ENCODE measurements at places on chromosomes 1 and 21. TPM values are rescaled to one million over a fixed set of nuclear protein-coding genes. Genes with fewer than 3 reads are reported as not detected.

KCNT2 gene
- 0.12 TPM for total RNA-seq

UBL4B gene
- not detected for total RNA-seq

RNU1-1 gene
- not detected for total RNA-seq

MYCBP gene
- 27.5 TPM for total RNA-seq

SLC2A5 gene
- not detected for total RNA-seq

AMY1A gene
- not detected for total RNA-seq

GMEB1 gene
- total RNA-seq: 6.7 TPM

SLC16A4 gene
- 54.2 TPM for total RNA-seq

CD1D gene
- total RNA-seq: 0.06 TPM

SAMD11 gene
- total RNA-seq: 69.4 TPM

PRDM16 gene
- not detected for total RNA-seq

BCL2L15 gene
- total RNA-seq: not detected

TEX38 gene
- not detected for total RNA-seq

C1QTNF12 gene
- not detected for total RNA-seq

KCNH1 gene
- total RNA-seq: 2.0 TPM

OR4F16 gene
- total RNA-seq: not detected

TMEM240 gene
- total RNA-seq: not detected

SASS6 gene
- total RNA-seq: 4.3 TPM

PLA2G4A gene
- 13.0 TPM for total RNA-seq

MRPL9 gene
- total RNA-seq: 162 TPM

FAM43B gene
- 2.8 TPM for total RNA-seq

LCE3E gene
- not detected for total RNA-seq

SERPINC1 gene
- total RNA-seq: not detected

GPATCH2 gene
- 8.4 TPM for total RNA-seq

PRAMEF2 gene
- total RNA-seq: not detected

MR1 gene
- total RNA-seq: 13.3 TPM

AVPR1B gene
- not detected for total RNA-seq

MXRA8 gene
- not detected for total RNA-seq

CYYR1 gene
- not detected for total RNA-seq

TXLNA gene
- total RNA-seq: 63.9 TPM

TMEM201 gene
- total RNA-seq: 9.4 TPM

LIN28A gene
- not detected for total RNA-seq

EXTL2 gene
- 3.9 TPM for total RNA-seq

HCN3 gene
- total RNA-seq: 0.06 TPM

OR2T11 gene
- not detected for total RNA-seq

CR1 gene
- not detected for total RNA-seq

SLC44A5 gene
- total RNA-seq: 0.70 TPM

FMN2 gene
- 1.3 TPM for total RNA-seq

NOS1AP gene
- total RNA-seq: not detected

RTCA gene
- 17.9 TPM for total RNA-seq

MEX3A gene
- 2.0 TPM for total RNA-seq

RXFP4 gene
- total RNA-seq: not detected

CHD5 gene
- not detected for total RNA-seq

SNX7 gene
- total RNA-seq: 59.9 TPM

RIMS3 gene
- 4.2 TPM for total RNA-seq

All from Caki2 (cell line).